Frontal cortex (tissue), 4 donors: ENCODE measurements at places on chromosomes 1 and 21.

DNA sequence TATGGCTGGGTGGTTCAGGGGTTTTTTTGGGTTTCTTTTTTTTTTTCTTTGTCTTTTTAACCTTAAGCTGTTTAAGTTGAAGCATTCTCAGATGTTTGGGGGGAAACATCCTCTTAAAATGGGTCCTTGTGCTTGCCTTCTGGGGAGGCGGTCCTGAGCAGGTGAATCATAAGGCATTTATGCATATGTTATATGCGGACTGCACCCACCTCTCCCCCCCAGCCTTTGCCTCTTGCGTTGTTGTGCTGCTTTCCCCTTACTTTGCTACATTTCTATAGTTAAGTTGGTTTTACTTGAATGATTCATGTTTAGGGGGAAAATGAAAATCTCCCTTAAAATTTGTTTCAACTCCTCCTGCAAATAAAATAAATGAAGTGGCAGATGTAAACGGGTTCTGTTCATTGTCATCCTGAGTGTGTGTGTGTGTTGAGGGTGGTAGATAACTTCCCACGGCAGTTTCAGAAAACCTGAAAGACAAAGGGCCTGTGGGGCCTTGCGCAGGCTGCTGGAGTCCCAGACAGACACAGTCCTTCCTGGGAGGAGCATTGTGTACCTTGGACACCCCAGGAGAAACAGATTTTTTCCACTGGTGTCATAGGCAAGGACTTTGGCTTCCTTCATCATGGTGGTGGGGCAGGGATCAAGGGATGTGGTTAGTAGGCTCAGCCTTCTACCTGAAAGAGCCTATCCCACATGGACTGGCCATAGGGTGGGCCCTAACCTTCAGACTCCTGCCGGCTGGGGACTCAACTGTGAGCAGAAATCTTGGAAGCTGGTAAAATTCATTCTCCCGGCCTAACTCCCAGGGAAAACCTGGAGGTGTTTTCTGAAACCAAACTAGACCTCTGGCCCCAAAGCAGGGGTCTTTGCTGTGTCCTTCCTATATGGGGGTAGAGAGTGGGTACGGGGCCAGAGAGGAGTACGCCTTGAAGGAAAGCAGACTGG, 926 bp upstream of the SH3D21 start:
- no peak for DNase-seq

GRCh38 chr1:209670441-209671082, 4.7 kb upstream of the G0S2 start:
- no peak for DNase-seq

- DNase-seq = no peak
These were observed 364.2 kb upstream of the ST6GALNAC5 start for GRCh38 chr1:76503100-76503499.

DNA sequence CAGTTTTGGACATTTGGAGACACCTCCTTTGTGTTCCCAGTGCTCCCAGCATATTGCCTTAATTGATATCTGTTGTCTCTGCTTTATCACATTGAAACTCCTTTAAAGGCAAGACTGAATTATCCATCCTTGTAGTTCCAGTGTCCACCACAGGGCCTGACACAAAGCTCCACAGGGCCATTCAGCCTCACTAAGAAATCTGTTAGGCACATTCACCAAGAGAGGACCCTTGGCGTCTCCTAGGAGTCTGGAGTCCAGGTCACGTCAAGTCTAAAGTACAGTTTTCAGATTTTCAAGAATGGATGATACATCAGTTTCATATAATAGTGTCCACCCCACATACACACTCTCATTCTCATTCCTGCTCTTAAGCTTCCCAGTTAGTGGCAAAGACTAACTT, 4.8 kb downstream of the ACP6 start:
- DNase-seq = no peak

DNA sequence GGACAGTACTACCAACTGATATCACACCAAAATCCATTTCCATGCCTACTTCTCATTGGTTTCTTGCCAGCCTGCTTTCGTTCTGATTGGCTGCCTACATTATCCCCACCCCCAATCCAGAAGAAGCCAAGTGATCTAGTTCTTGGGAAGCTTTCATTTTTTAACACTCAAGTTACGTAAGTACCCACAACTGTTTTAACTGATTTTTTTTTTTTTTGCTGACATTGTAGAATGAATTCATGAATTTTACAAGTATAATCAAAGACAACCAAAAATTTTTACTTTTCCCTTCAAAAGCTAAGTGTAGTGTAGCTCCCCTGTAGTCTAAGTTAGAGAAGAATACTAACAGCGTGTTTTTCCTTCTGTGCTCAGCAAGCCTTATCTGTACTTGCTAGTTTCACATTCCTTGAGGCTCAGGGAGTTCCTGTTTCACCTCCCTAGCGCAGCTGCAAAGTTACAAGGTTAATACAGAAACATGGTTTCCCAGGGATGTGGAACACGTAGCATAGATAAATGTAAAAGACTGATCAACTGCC, at the start of gene SLC9C2:
Gene SLC9C2, minus strand, starts transcription at position 17 of the 536 bp plus-strand sequence. CDS start 1,296 bp downstream, outside the sequence.
- no peak for DNase-seq

- DNase-seq = no peak
These were observed 4.4 kb downstream of the ST7L start for GRCh38 chr1:112614460-112615065.

DNA sequence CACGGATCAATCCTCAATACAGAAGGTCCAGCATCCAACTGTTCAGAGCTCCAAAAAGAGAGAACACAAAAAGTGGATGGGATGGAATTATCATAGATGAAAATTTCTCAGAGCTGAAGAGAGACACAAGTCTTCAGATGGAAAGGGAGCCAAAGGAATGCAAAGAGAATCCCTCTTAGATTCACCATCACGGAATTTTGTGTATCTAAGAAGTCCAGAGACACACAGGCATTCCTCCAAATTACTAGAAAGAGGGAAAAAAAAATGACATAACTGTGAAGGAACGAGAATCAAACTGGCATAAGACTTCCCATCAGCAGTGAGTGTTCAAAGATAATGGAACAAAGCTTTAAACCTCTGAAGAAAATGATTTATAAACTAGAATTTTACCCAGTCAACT, 101.2 kb downstream of the ZSCAN20 start:
- no peak for DNase-seq
